Fibroblast of the aortic adventitia (primary cell): ENCODE measurements at places on chromosomes 13 and 19. TPM values are rescaled to one million over a fixed set of nuclear protein-coding genes. Genes with fewer than 3 reads are reported as not detected.

The ZNF468 gene
- total RNA-seq = 8.5 and 15.9 TPM in 2 replicates

The F10 gene
- total RNA-seq = 2.7 and 12.6 TPM in 2 replicates

The JAK3 gene
- total RNA-seq = 1.3 and 2.7 TPM in 2 replicates

The HAUS5 gene
- 5.7 and 9.9 TPM in 2 replicates for total RNA-seq

The GARIN5A gene
- not detected in 2 replicates for total RNA-seq

The FSD1 gene
- 6.3 and 7.5 TPM in 2 replicates for total RNA-seq

The KLF2 gene
- total RNA-seq = 2.2 and 5.7 TPM in 2 replicates

The ZNF580 gene
- 6.3 and 10.0 TPM in 2 replicates for total RNA-seq

The DAND5 gene
- total RNA-seq = 0.18 TPM in 1 of 2 replicates, not detected in the other

The CD320 gene
- total RNA-seq = 40.1 and 66.0 TPM in 2 replicates

The NFIC gene
- 79.5 and 83.2 TPM in 2 replicates for total RNA-seq

The CLDND2 gene
- 0.36 TPM in 1 of 2 replicates, not detected in the other for total RNA-seq

The LGALS7B gene
- not detected in 2 replicates for total RNA-seq

The PPP6R1 gene
- 39.0 and 41.5 TPM in 2 replicates for total RNA-seq

The OVOL3 gene
- total RNA-seq = not detected in 2 replicates

The SIGLEC8 gene
- not detected in 2 replicates for total RNA-seq

The PEG3 gene
- 0.18 and 0.49 TPM in 2 replicates for total RNA-seq

The FFAR1 gene
- total RNA-seq = not detected in 2 replicates

The SLC6A16 gene
- 0.09 TPM in 1 of 2 replicates, not detected in the other for total RNA-seq

The LGALS14 gene
- total RNA-seq = not detected in 2 replicates

The LRRC25 gene
- 0.09 TPM in 1 of 2 replicates, not detected in the other for total RNA-seq

The CGB2 gene
- not detected in 2 replicates for total RNA-seq

The HSD17B14 gene
- total RNA-seq = 3.6 and 25.5 TPM in 2 replicates

The KIR3DL1 gene
- total RNA-seq = not detected in 2 replicates

The RNF225 gene
- not detected in 2 replicates for total RNA-seq

The CYP2A6 gene
- total RNA-seq = not detected in 2 replicates

The ZNF615 gene
- 8.8 and 10.8 TPM in 2 replicates for total RNA-seq

The LYPD3 gene
- 0.36 TPM in 1 of 2 replicates, not detected in the other for total RNA-seq

The KLF1 gene
- total RNA-seq = not detected in 2 replicates

The TTC9B gene
- not detected in 2 replicates for total RNA-seq

The CGB1 gene
- total RNA-seq = not detected in 2 replicates

The OR10H3 gene
- not detected in 2 replicates for total RNA-seq

The ZNF98 gene
- not detected in 2 replicates for total RNA-seq

The FOXO1 gene
- total RNA-seq = 3.2 and 10.5 TPM in 2 replicates

The MAP3K10 gene
- 5.0 and 8.0 TPM in 2 replicates for total RNA-seq

The ZNF570 gene
- 8.4 and 24.9 TPM in 2 replicates for total RNA-seq

The OR7A5 gene
- not detected in 2 replicates for total RNA-seq

The CRX gene
- not detected in 2 replicates for total RNA-seq

The LRFN3 gene
- total RNA-seq = 5.9 and 9.3 TPM in 2 replicates

The NXNL1 gene
- not detected in 2 replicates for total RNA-seq

The KLK14 gene
- not detected in 2 replicates for total RNA-seq

The KCTD12 gene
- 62.6 and 176 TPM in 2 replicates for total RNA-seq

The RPL18A gene
- 1,681 and 2,030 TPM in 2 replicates for total RNA-seq

The KLHL1 gene
- total RNA-seq = not detected in 2 replicates

The TEX26 gene
- not detected in 2 replicates for total RNA-seq

The EXOSC5 gene
- total RNA-seq = 12.1 and 14.6 TPM in 2 replicates

The ZNF813 gene
- 2.5 and 4.0 TPM in 2 replicates for total RNA-seq

The LAIR2 gene
- not detected in 2 replicates for total RNA-seq

The ZNF814 gene
- total RNA-seq = 5.0 and 10.3 TPM in 2 replicates

The CFD gene
- 25.8 and 161 TPM in 2 replicates for total RNA-seq

The UHRF1 gene
- total RNA-seq = 2.3 and 61.8 TPM in 2 replicates

The ZNF567 gene
- total RNA-seq = 5.0 and 6.6 TPM in 2 replicates
